ENCODE measurements at places on chromosomes 2 and 18.

DNA sequence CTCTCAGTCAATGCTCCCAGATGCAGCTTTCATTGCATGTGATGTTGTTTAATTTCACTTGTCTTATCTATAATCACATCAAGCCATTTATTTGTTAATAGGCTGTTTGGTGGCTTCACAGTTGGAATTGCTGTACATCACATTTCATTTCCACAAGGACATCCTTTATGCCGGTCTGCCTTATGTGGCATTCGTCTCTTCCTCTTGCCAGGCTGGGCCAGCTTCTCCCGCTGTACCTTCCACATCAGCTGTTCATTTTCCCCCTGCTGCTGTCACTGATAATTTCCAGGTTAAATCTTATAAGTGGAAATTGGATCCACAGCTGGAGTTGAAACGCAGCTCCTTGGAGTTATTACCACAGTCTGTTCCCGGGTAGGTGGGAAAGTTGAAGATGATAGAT, 110.6 kb downstream of the DPP10 start:
- DNase-seq: no peak

GRCh38 chr18:68984342-68984741, 186.5 kb downstream of the CCDC102B start:
- no peak for DNase-seq

GRCh38 chr2:239919774-239920692, 105.1 kb downstream of the NDUFA10 start:
- no peak for DNase-seq

- DNase-seq: no peak
Measured at GRCh38 chr2:29273685-29274611, 158.7 kb downstream of the CLIP4 start.

DNA sequence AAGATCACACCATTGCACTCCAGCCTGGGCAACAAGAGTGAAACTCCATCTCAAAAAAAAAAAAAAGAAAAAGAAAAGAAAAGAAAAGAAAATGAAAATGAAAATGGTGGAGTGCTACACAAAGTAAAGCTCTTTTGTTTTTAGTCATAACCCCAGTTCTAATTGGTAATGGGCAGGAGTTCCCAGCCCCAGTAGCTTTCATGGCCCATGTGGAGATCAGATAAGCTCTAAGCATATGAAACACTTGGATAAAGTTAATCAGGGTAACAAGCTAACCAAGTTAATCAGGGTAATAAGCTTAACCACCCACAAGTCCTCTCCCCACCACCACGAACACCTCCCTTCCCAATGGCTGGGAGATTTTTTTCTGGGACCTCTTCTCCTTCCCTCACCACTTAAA, 240.8 kb downstream of the BCL11A start:
- no peak for DNase-seq

- no peak for DNase-seq
Measured at GRCh38 chr18:46859855-46860254, 57.5 kb downstream of the PIAS2 start.

GRCh38 chr2:167264380-167264779, 376.1 kb downstream of the XIRP2 start:
- DNase-seq: no peak

DNA sequence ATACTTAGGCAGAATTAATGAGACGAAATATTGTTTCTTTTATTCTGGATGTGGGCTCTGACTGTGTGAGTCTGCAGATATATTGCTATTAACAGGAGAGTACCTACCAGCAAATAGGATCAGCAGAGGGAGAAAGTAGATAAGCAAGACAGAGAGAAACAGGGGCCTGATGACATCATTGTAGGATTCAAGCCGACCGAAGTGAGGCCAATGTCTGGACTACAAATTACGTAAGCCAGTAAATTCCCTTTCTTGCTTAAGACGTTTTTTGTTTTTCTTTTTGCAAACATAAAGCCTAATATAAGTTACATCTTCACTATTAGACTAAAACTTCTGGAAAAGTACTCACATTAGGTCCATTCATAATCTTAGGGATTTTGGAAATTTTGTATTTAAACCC, 21.4 kb upstream of the PTPRM start:
- DNase-seq: no peak

DNA sequence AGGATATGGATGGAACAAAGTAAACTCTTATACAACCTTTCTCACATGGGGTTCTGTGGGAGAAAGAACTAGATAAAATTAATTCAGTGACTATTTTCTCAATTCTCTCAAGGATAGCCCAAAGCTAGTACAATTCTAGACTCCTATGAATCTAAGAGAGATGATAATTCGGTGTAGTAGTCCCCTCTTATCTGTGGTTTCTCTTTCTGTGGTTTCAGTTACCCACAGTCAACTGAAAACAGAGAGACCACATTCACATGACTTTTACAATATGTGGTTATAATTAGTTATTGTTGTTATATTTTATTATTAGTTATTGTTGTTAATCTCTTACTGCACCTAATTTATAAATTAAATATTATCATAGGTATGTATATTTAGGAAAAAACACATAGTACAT, 53.5 kb upstream of the C2orf15 start:
- DNase-seq: no peak

GRCh38 chr18:11178951-11179549, 29.7 kb upstream of the PIEZO2 start:
- no peak for DNase-seq

- DNase-seq: no peak
Measured at GRCh38 chr2:81767187-81767912, 1462.8 kb upstream of the LRRTM1 start.

- no peak for DNase-seq
Measured at GRCh38 chr18:25229920-25230319, 122.0 kb downstream of the ZNF521 start.

DNA sequence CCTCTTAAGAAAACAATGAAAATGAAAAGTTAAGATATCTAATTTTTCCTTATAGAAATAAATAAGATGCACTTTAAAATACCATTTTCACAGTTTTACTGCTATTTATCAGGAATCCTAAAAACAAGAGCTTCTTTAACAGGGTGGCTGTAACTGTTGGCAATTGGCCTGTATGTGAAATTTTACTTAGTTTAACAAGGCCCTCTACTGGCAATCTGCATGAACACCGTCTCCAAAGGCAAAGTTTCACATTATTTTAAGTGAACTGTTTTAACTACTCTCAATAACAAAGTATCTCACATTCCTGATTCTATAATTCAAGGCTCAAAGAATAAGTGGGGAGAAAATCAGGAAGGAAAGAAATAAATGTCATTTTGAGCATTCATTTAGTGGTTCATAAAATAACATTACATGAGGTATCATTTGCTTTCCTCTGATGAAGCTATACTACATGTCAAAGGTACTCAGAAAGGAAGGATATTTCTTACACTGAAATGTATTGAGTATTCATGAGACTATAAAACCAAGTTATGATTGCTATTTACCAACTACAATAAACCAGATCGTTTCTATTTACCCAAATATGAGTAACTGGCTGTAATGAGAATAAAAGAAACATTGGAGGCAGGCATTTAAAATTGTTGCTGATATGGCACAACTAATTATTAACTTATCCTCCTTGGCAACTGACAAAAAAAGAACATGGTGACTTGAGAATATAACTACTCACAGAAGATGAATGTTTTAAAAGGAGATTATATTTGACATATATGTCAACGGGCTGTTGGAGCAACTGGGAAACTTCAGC, 7.0 kb downstream of the NCKAP5 start:
- no peak for DNase-seq

- no peak for DNase-seq
Measured at GRCh38 chr2:109448207-109448606, 165.6 kb downstream of the SEPTIN10 start.

DNA sequence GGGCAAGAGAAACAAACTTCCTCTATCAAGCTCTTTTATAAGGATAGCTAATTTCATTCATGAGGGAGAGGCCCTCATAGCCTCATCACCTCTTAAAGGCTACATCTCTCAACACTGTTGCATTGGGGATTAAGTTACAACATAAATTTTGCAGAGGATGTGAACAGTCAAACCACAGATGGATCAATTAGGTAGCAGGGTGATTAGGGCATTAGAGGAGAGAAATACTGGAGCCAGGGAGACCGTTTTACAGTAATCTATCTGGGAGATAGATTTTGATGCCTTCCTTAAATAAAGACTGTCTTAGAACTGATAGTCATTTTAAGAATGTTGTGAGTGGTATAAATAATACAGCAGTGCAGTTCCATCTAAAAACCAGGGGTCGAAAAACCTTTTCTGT, 258.9 kb downstream of the DCC start:
- DNase-seq: no peak

DNA sequence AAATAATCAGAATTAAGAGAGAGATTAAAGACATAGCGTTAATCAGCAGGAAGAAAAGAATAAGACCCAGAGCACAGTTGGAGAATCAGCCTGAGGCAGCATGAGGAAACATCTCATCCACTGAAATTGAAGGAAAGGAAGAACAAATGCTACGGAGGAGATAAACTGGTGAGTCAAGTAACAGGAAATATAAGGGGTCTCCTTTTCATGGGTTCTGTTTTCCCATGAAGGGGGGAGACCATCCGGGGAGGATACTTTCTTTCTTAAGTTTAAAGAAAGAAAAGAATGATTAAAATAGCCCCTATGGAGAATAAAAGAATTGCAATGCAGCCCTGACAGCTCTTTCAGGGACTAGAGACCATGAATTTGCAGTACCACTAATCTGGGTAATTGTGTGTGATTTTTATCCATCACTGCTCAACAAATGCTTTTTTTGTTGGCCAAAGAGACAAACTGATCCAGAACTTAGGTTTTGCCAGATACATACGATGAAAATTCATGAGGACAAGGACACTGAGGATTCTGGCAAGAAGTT, 17.7 kb downstream of the ROCK2 start:
- no peak for DNase-seq

- no peak for DNase-seq
Measured at GRCh38 chr2:106840818-106841217, 45.1 kb downstream of the ST6GAL2 start.

All from stimulated activated CD4-positive, alpha-beta T cell treated with anti-CD3 and anti-CD28 coated beads, Interleukin-1b, Interleukin-23, amount 100 ng/mL, for 24 hours (primary cell).